Stimulated activated CD4-positive, alpha-beta T cell treated with anti-CD3 and anti-CD28 coated beads, Interleukin-2, amount 100 ng/mL, for 4 hours (primary cell): ENCODE measurements at places on chromosomes 3 and 15.

DNA sequence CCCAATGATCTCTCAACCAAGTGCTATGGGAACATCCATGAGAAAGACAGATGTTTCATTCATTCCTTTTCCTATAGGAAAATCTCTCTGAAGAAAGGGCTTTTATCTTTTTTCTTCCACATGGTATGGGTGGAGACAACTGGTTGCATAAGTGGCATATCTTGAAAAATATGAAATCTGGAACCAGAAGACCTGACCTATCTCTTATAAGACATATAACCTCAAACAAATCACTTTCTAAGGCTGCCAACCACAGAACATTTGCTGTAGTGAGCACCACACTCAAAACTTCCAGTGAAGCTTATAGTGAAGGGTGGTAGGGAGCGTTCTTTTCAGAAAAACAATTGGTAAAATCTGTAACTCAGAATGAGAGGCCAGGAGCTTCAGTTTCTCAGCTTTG lies 58.5 kb downstream of the SHQ1 start:
- no peak for DNase-seq

GRCh38 chr3:105465251-105465853 lies 98.6 kb downstream of the ALCAM start:
- no peak for DNase-seq

GRCh38 chr3:101829874-101830273 lies 19.4 kb upstream of the NFKBIZ start:
- no peak for DNase-seq

DNA sequence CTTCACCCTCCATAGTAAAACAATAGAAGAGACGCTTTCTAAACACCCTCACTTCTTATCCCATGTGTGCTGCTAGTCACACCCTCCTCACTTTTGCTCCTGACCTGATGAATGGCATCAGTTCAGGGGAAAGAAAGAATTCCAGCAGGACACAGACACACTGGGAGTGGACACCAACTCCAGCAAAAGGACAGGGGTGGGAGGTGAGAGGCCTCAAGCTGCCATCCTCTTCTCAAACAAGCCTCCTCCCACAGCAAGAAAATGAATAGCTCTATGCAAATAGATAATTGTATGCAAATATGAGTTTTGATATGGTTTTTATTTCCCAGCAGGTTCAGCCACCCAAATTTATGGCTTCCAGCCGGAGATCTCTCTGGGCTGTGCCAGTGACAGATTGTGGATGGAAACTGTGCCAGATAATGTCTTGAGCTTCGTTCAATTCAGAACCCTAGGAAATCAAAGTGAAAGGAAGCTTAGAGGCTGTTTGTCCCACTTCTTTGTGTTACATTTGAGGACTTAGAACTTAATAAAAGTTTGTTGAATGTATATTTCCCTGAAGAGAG lies 209.3 kb upstream of the PPP2R3A start:
- no peak for DNase-seq

DNA sequence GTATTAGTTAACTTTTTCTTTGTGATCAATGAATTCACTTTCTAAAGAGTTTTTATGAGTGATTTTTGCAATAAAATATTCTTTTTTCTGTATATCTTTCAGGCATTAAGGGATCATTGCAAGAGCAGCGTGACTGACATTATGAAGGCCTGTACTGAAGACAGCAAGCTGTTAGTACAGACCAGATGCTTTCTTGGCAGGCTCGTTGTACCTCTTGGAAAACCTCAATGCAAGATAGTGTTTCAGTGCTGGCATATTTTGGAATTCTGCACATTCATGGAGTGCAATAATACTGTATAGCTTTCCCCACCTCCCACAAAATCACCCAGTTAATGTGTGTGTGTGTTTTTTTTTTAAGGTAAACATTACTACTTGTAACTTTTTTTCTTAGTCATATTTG lies 24.4 kb downstream of the SELENOT start:
- no peak for DNase-seq

DNA sequence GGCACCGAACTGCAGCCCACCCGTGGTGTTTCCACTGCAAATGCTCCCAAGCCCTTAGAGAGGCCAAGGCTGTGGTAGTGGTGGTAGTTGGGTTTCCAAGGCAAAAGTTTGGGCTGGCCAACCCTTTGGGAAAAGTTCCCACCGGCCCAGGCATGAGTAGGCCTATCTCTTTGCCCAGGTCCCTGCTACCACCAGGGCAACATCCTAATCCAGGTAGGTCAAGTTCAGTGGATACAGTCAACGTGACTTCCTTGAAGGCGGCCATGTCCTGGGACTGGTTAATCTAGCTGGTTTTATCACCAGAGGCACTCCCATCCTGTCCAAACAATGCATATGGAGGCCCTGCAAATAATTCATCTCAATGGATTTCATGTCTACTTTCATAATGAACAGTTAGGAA lies 1.6 kb upstream of the ONECUT1 start:
- DNase-seq: no peak

GRCh38 chr15:91471468-91471867 lies 371.4 kb downstream of the SV2B start:
- DNase-seq: no peak

DNA sequence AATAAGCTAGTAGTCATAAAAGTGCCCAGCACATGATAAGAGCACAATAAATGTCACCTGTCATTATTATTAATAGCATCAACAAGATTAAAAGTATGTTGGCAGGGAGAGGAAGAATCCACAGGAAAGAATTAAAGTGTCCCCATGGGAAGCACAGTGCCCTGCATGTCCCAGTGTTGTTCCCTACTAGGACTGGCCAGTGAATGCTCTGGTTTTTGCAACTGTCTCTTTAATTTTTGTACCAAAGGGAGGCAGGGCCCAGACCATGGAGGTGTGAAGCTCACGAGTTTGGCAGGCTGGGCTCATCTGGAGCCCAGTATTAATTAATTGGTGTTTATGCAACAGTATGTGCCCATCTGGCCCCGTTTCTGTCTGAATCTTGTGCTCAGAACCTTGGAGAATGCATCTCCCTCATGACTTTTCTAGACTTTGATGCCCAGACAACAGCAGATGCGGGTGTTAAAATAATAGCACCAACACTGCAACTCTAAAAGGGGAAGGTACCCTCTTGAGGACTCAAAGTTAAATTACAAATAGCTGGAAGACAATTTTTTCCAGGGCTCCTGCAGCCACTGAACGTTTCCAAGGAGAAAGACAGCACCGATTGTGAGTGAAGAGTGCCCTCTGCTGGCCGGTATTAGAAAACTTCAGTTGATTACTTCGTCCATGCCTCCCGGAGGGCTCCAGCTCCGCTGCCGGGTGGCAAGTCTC lies 71.9 kb upstream of the SPATA12 start:
- DNase-seq: peak; percentile 54

DNA sequence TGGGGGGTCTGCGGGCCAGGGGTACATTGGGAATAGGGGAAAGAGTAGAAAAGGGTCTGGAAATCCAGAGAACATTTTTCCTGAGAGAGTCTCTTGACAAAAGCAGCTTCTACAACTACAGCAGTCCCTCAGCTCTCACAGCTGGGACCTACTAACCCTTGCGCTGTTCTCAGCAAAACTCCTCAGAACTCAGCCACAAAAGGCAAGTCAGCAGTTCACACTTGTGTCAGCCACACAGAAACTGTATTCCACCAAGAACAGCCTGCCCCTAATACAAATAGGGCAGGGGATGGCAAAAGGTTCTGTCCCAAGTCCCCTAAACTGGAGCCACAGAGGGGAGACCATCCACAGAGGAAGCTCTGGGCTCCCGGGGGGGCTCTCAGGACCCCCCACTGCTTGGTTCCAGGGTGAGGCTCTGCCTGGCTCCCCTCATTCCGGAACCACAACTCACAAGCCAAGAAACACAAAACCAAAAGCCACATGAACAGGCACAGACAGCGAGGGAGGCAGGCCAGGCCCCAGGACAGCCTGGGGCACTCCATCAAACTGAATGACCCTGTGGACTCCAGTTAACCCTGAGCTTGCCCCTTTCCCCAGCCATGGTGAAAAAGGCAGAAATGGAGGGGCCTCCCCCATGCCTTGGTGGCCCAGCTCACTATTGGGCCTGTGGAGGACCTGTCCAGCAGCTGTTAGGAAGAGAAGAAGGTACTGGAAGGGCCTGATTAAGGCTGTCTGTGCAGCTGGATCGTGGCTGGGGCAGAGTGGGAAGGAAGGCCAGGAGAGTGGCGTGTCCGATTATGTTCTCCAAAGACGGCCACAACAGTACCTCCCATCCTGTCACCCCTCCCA lies 162.0 kb downstream of the CHSY1 start:
- DNase-seq: no peak

DNA sequence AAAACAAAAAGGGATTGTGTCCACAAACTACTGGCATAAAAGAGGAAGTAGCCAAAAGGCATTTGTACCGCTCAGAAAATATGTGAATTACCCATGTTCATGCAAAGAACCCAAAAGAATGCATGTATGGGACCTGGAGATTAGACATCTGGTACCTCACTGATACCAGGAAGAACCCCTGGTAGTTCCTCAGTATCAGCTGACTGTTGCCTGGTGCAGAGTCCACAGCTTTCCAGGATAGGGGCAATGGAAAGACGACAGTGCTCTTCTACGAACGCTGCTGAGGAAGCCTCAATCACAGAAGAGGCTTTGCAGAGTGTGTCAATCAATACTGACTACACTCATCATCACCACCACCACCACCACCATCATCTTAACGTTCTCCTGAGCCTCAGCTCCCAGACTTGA lies 63.3 kb downstream of the ATP8B4 start:
- no peak for DNase-seq

DNA sequence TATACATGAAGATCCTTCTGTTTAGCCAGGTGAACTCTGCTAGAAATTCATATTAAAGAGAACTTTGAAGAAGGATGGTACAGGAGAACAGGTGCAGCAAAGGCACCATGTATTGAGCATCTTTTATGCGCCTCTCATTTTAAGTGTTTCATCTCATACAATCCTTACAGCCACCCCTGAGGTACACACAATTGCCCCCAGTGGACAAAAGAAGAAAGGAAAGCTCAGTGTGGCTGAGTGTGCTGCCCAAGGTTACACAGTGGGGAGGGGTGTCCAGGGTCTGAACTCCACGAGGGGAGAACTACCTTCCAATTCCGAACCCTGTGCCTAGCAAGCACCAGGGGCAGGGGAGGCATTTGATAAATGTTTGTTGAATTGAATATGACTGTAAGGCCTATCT lies 98.6 kb downstream of the MECOM start:
- DNase-seq: no peak

- DNase-seq: no peak
These were observed 24.1 kb downstream of the DUT start for GRCh38 chr15:48355377-48355776.

GRCh38 chr3:194072691-194073279 lies 63.2 kb upstream of the HES1 start:
- no peak for DNase-seq

GRCh38 chr3:38644016-38644661 lies 5.3 kb downstream of the SCN5A start:
- no peak for DNase-seq

- DNase-seq: no peak
These were observed 27.9 kb upstream of the SLC41A3 start for GRCh38 chr3:126111566-126112475.

GRCh38 chr3:46615050-46615775 lies 2.9 kb downstream of the FAM240A start:
- DNase-seq: no peak

DNA sequence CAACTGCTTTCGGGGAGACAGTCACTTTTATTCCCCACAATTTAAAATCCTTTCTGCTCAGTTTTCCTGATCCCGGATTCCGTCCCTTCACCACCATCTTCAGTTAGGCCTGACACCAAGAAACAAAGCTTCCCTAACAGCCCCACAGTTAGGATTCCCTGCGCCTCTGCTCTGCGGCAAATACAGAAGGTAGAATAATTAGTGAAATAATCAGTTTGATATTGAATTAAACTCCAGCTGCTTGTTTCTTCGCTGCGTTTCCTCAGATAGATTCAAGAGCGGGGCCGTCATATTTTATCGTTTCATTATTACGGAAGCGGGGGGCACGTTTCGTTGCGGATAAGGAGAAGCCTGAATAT lies 1.3 kb upstream of the EOMES start:
- DNase-seq: no peak

DNA sequence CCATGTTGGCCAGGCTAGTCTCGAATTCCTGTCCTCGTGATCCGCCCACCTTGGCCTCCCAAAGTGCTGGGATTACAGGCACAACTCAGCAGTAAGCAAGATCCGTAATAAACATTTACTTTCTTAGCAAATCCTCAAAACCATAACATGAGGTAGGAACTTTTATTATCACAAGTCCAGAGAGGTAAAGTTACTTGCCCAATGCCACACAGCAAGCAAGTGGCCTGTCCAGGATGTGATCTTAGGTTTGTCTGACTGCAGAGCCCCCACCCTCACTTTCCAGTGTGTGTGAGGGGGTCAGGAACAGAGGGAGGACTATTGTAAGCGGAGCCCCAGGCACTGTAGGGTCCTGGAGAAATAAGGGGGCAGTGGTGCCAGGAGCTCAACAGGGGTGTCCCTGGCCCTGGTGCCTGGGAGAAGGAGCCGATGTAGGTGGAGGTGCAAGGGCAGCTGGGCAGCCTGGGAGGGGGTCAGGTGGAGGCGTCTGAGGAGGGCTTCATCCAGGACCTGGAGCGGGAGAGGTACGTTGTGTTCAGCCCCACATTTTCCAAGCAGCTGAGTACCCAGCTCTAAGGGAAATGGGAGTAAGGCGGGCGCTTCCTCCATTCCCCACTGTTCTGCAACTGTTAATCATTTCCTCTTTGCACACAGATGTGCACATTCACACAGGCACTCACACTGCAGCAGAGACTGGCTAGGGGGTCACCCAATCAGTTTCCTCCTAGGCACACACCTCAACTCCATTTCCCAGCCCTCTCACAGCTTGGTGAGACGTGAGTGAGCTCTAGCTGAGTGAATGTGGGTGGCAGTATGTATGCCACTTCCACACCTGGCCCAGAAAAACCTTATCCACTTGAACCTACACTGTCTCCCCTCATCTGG lies 5.9 kb downstream of the RPUSD3 start:
- no peak for DNase-seq

- no peak for DNase-seq
These were observed 63.5 kb upstream of the ETV5 start for GRCh38 chr3:186172353-186172752.

DNA sequence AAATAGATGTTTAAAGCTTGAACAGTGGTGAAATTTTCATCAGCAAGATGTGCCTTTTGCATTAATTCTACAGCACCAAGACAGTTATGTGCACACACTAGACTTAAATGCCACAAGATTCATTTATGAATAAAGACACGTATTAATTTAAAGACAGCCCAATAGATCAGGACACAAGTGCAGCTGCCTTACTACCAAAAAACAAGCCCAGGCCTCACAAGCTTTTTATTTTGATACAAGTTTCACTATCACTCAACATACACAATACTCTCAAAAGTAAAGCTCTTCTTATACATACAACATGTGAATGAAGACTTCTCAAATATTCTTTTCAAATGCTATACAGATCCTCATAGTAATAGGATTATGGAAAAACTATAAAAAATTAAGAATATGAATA lies 2.4 kb downstream of the ACAP2 start:
- DNase-seq: no peak

GRCh38 chr3:178048768-178049167 lies 487.5 kb upstream of the KCNMB2 start:
- DNase-seq: no peak

GRCh38 chr3:102006812-102007485 lies 157.6 kb downstream of the NFKBIZ start:
- no peak for DNase-seq

GRCh38 chr3:170815340-170815739 lies 54.7 kb downstream of the RPL22L1 start:
- no peak for DNase-seq
